ENCODE measurements at places on chromosomes 6 and 20. TPM values are rescaled to one million over a fixed set of nuclear protein-coding genes. Genes with fewer than 3 reads are reported as not detected.

PRL gene
- not detected for total RNA-seq

SIM1 gene
- total RNA-seq, result not detected

MAS1 gene
- total RNA-seq, result not detected

GRM1 gene
- under 0.01 TPM for total RNA-seq

RGS17 gene
- 0.33 TPM for total RNA-seq

PRKN gene
- 10.3 TPM for total RNA-seq

KIF25 gene
- total RNA-seq, result not detected

CFB gene
- total RNA-seq, result 11.6 TPM

GPLD1 gene
- 4.2 TPM for total RNA-seq

ZSCAN9 gene
- total RNA-seq, result 11.7 TPM

ANKEF1 gene
- 0.42 TPM for total RNA-seq

C6orf118 gene
- total RNA-seq, result not detected

ANGPT4 gene
- total RNA-seq, result 0.46 TPM

HLA-DQB1 gene
- 4.8 TPM for total RNA-seq

TM9SF4 gene
- 27.2 TPM for total RNA-seq

RBM24 gene
- total RNA-seq, result 20.7 TPM

RING1 gene
- 25.3 TPM for total RNA-seq

SAPCD1 gene
- total RNA-seq, result not detected

TPD52L1 gene
- 24.0 TPM for total RNA-seq

DLL1 gene
- total RNA-seq, result 6.2 TPM

PDE7B gene
- total RNA-seq, result 15.4 TPM

SMIM13 gene
- 11.5 TPM for total RNA-seq

MTRF1L gene
- total RNA-seq, result 26.6 TPM

GSTA1 gene
- total RNA-seq, result not detected

Measured in esophagus muscularis mucosa (tissue), 4 donors.